ENCODE measurements at places on chromosomes 13 and 19. TPM values are rescaled to one million over a fixed set of nuclear protein-coding genes. Genes with fewer than 3 reads are reported as not detected.

The CGB1 gene
- not detected for total RNA-seq

The NECTIN2 gene
- total RNA-seq = 331 TPM

The ZNF57 gene
- total RNA-seq = 6.0 TPM

The GRK1 gene
- total RNA-seq = not detected

- DNase-seq = no peak
These were observed 49.4 kb downstream of the SACS start for GRCh38 chr13:23384111-23384510.

GRCh38 chr13:29369060-29369743 lies 226.3 kb downstream of the SLC7A1 start:
- DNase-seq = peak; percentile 14

DNA sequence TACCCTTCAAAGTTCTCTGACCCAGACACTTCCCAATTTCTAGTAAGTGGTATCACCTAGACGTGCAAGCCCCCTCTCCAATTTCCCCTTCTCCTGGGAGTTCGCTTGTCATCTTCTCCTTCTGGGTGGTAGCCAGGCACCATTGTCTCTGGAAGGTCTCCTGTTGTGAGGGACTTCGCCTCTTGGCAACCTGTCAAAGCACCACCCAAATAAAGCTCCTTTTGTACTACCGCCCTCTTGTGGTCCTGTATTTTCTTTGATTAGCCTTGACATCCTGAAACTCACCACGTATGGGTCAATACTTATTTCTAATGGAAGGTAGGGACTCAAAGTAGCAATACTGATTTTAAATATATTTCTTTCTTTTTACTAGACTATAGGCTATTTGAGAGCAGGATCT lies 8.2 kb downstream of the GPC5 start:
- no peak for DNase-seq

- DNase-seq = no peak
These were observed 536.7 kb upstream of the ARGLU1 start for GRCh38 chr13:107104631-107105030.

DNA sequence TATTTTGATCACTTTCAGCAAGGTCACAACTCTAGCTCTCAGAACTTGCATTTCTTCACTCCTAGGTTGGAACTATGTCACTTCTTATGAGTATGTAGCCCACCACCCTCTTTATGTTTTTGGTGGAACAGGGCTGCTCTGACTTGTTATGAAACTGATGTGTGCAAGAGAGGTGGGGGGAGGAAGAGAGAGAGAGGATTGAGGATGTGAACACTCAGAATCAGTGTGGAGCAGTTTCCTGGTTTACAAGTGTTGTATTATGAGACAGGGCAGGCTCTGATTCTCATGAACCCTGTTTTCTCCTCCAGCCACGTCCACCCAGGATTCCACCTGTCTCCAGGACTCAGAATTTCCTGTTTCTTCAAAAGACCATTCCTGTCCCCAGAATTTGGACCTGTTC lies 16.1 kb downstream of the ZNF317 start:
- no peak for DNase-seq

DNA sequence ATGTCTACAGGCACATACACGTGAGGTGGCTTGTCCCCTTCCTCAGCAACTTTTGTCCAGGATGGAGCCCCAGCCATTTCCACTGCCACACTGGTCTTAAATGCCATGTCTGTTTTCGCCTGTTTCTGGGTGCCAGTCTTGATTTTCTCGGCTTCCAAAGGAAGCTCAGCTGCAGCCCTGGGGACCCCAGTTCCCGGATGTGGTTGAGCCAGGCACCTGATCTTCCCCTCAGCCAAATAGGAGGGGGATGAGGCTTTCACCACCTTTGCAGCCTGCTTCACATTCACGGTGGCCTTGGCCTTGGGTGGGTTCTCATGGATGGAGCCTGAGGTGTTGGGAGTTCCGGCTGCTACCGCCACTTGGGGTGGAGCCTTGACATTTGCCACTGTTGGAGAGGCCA lies 8.7 kb downstream of the IQCN start:
- DNase-seq = no peak

All from mucosa of gallbladder (tissue), 1 donor.